Pulmonary artery endothelial cell (primary cell): ENCODE measurements at places on chromosomes 13 and 19. TPM values are rescaled to one million over a fixed set of nuclear protein-coding genes. Genes with fewer than 3 reads are reported as not detected.

DNA sequence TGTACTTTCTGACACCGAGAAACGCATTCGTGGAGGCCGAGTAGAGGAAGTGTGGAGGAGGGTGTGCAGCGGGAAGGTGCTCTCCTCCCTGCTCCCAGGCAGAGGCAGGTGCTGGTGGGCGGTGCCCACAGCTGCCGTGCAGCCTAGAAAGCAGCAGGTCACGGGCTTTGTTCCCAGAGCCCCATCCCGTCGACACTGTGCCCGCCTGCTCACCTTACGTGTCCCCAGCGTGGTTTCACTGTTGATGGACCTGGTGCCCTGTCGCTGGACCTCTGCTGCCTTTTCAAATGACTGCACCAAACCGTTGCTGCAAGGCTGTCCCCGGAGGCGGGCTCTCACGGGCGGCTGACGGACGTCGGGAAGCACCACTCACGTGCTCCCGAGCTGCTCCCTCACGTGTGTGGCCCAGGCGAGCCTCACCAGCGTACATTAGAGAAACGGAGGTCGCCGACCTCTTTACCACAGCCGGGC lies 20.8 kb downstream of the PLEKHJ1 start:
- no peak for DNase-seq

- DNase-seq = no peak
Observed at GRCh38 chr19:5173993-5174392, 166.6 kb downstream of the PTPRS start.

DNA sequence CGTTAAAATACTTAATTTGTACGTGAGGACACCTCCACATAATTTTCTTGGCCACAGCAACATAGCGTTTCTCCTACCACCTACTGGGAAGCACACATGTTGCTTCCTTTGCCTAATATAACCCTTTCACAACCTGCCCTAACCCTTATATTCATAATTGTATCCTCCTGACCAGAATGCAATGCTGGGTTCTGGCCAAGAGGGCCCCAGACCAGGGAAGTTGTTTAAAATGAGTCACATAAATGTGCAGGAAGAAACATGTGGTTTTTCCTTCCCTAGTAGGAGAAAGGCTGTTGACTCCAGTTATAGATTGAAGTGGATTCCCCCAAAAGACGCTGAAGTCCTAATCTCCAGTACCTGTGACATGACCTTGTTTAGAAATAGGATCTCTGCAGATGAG lies 187.3 kb downstream of the NUFIP1 start:
- DNase-seq = peak; percentile 56

- no peak for DNase-seq
Observed at GRCh38 chr13:77697217-77698103, at the start of gene SLAIN1. TSS of gene SLAIN1 (plus strand) at chr13:77697687. CDS start at chr13:77697914, 227 bp downstream.

GRCh38 chr13:26558987-26559386 lies 1.5 kb downstream of the WASF3 start:
- no peak for DNase-seq

DNA sequence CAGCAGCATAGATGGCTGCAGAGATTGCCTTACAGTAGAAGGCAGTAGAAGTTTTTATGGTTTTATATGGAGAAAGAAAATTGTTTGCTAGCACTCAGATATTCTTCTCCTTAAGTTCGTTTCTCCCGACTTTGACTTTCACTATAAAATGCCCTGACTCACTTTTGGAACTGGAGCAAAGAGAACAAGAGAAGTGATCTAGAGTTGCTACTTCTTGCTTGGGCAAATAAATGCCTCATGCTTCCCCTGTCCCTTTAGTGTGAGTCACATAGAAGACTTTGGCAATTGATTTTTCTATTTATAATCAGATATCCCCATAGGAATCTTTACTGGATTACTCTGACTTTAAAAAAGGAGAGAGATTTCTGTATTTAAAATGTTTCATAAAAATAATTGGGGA lies 46.9 kb downstream of the ITGBL1 start:
- DNase-seq = no peak

The SGCG gene
- total RNA-seq = 0.07 TPM in 1 of 2 replicates, not detected in the other

The ZNF8 gene
- total RNA-seq = 3.7 and 3.8 TPM in 2 replicates

The NLRP11 gene
- total RNA-seq = not detected in 2 replicates

The GZMM gene
- total RNA-seq = not detected in 2 replicates

The RNF225 gene
- total RNA-seq = 0.18 TPM in 1 of 2 replicates, not detected in the other
